ENCODE measurements at places on chromosomes 3 and 15.
A peak's percentile ranks its signal among the peaks of the same experiment; 100 is the strongest.

- H3K27ac ChIP-seq, result peak overlapping the region; percentile 76
- peak overlapping the region; percentile 85 for H3K4me3 ChIP-seq
- no peaks in the 10 kb centered on the region for H3K36me3 ChIP-seq
- peaks cover 40% of the 10 kb centered on the region for H3K4me1 ChIP-seq
- no peaks in the 10 kb centered on the region for H3K27me3 ChIP-seq
These were observed 550 bp downstream of the CLN6 start for GRCh38 chr15:68228971-68229385.

DNA sequence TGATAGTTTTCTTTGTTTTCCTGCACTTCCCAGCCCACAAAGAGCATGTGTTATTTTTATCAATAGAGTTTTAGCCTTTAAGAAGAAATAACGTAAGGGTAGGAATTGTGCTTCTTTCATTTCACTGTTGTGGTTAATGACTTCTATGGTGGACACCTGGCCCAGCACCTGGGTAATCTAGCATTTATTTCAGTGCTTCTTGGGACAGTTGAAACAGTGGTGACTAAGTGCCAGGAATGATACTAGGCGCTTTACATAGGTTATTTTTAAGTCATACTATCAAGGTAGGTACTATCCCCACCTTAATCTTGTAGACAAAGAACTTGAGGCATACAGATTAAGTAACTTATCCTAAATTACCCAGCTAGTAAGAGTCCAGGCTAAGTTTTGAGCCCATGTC lies 243.8 kb downstream of the SOX2 start:
- H3K27me3 ChIP-seq, result no peaks in the 10 kb centered on the region
- no peak for DNase-seq
- no peaks in the 10 kb centered on the region for H3K4me1 ChIP-seq
- no peak overlapping the region for H3K4me3 ChIP-seq
- H3K36me3 ChIP-seq, result no peaks in the 10 kb centered on the region

- H3K27ac ChIP-seq, result no peak overlapping the region
- no peaks in the 10 kb centered on the region for H3K36me3 ChIP-seq
- no peak overlapping the region for H3K4me3 ChIP-seq
These were observed 79.7 kb upstream of the CDIN1 start for GRCh38 chr15:36499412-36500389.

GRCh38 chr3:144200004-144200403 lies 228.4 kb downstream of the DIPK2A start:
- H3K36me3 ChIP-seq, result no peaks in the 10 kb centered on the region
- H3K4me3 ChIP-seq, result no peak overlapping the region
- DNase-seq, result no peak
- H3K27ac ChIP-seq, result no peak overlapping the region

DNA sequence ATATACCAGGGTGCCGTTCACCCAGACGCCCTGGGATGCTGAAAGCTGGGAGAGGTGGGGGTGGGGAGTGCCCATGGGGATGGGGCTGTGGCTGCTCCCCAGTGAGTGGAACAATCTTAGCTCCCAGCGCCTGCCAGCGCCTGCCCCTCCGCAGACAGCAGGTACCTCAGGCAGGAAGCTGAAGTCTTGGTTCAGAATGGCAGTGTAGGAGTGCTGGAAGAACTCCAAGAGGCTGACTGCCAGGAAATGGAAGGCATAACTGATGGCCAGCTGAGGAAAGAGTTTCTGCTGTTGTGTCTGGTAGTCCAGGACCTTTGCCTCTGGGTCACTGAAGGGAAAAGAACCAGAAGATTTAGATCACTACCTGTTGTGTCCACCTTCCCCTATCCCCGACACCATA lies 8.4 kb downstream of the ACOX2 start:
- no peaks in the 10 kb centered on the region for H3K36me3 ChIP-seq
- H3K4me3 ChIP-seq, result no peak overlapping the region
- no peak overlapping the region for H3K27ac ChIP-seq
- DNase-seq, result no peak
- no peaks in the 10 kb centered on the region for H3K27me3 ChIP-seq
- peaks cover 5% of the 10 kb centered on the region for H3K4me1 ChIP-seq

GRCh38 chr15:27681038-27681437 lies 418.1 kb downstream of the OCA2 start:
- H3K4me1 ChIP-seq, result no peaks in the 10 kb centered on the region
- H3K27me3 ChIP-seq, result no peaks in the 10 kb centered on the region
- no peak overlapping the region for H3K4me3 ChIP-seq
- no peak overlapping the region for H3K27ac ChIP-seq
- no peak for DNase-seq
- no peaks in the 10 kb centered on the region for H3K36me3 ChIP-seq

DNA sequence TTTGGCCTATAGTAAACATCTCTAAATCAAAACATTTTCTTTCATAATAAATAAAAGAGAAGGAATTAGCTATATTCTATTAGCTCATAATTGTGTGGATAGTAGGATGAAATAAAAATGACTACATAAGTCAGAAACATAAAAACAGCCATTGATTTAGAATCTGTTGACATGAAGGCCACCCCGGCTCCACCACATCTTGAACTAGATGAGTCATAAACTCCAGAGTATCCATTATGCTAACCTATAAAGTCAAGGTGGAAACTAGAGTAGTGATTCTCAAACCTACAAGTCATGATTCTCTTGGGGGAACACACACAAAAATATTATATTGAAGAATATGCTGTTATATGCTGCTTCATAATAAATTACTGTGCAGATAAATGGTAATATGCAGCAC lies 831.0 kb downstream of the TUSC7 start:
- no peaks in the 10 kb centered on the region for H3K27me3 ChIP-seq
- no peaks in the 10 kb centered on the region for H3K4me1 ChIP-seq
- DNase-seq, result no peak

GRCh38 chr15:62711691-62712454 lies 330.7 kb upstream of the TPM1 start:
- H3K36me3 ChIP-seq, result no peaks in the 10 kb centered on the region
- H3K4me3 ChIP-seq, result no peak overlapping the region
- H3K4me1 ChIP-seq, result no peaks in the 10 kb centered on the region

DNA sequence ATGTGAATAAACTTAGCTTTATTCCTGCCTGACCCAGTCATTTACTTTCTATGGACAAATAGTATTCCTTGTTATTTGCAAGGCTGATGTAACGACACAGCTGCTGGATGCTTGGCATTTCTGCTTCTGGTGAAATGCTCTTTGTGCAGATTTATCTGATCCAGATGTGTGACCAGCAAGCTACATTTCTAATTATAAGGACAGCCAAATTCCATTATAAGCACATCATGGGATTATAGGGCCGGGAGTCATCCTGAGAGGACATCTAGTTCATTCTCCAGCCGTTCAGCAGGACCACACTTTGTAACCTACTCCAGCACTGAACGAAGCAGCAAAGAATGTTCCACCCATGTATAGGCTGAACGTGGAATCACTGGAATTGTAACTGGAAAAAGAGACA lies 42.9 kb downstream of the FNDC3B start:
- DNase-seq, result no peak
- peak overlapping the region; percentile 38 for H3K27ac ChIP-seq
- H3K4me3 ChIP-seq, result no peak overlapping the region
- peaks cover 66% of the 10 kb centered on the region for H3K4me1 ChIP-seq
- no peaks in the 10 kb centered on the region for H3K27me3 ChIP-seq

All from left lung (tissue), 14 donors.